Prostate gland (tissue), 2 donors: ENCODE measurements at places on chromosomes 12 and 14.

DNA sequence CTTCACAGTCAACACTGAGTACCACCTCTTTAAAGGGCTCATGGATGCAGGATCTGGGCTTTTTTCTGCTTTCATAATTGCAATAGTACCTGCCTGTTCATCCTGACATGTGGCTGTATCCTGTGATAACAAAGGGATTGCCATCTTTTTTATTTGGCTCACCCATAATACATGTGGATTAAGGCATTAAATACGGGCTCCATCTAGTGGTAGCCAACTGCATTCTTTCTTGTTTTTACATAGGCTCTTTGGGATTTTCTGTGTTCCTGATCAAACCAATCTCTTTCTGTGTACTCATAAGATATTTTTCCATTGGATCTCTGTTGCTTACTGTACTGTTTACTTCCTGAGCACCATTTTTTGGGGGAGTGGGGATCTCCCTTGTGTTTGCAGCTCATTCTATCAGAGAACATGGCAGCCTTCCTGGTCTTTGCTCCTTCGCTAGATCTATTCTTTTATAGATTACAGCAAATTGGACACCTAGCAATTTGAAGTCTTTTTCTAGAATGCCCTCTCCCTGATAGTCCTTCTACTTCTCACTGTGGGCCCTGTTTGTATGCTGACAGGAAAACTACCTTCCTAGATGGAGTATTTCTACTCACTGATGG, 723.4 kb upstream of the MDGA2 start:
- DNase-seq = no peak

DNA sequence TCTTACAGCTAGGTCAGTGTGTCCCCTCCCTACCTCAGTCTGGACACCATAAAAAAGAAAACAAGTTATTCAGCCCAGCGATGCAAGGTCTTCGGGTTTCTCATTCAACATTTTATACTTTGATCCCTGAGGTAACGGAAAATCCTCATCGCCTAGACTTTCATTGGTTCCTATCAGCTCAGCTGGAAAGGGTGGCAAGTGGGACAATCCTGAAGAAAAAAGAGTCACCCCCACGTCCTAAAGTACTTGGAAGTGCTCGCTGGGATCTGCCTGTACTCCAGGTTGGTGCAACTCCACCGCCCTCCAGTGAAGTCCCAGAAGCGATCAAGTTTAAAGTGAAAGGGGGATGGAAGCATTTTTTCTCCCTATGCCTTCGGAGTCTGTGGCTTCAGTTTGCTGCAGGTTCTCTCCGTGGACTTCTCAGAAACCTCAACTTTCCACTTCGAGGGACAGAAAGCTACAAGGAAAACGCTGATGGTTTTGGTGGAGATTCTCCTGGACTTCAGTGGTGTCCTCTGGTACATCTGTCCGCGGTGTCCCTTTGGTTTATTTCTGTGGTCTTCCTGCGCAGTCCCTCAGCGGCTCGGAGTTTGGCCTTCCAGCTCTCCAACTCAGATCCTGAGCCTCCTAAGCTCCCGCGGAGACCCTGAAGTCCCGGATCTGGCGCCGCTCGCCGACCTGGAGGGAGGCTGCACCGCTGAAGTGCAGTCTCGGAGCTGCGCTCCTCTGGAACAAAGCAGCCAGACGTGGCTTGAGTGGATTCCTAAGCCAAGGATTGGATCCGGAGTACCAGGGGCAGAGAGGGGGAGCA, 1.8 kb upstream of the LRFN5 start:
- no peak for DNase-seq

GRCh38 chr14:50230401-50230700, 1.0 kb downstream of the SOS2 start:
- no peak for DNase-seq

DNA sequence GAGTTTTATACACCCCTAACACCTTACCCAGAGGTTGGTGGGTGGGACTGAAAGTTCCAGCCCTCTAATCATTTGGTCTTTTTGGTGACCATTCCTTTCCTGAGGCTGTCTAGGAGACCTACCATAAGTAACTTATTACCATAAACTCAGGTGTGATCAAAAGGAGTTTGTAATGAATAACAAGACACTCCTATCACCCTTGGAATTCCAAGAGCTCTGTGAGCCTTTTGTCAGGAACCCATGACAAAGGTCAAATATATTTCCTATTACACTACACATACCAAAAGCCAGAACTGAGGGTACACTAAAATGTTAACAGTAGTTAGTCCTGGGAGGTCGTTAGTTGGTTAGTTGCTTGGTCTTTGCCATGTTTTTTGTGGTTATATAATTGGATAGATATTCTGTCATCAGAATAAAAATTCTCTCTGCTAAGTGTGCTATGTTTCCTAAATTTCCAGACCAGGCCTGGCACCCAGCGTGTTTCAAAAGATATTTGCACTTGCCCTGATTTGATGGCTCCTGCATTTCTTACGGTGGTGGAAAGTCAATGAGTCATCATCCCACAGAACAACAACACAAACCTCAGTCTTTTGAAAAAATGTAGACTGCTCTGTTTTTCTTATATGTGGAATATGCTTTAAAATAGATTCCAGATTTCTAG, 27.0 kb upstream of the AKAP5 start:
- DNase-seq = no peak
